ENCODE measurements at places on chromosomes 4 and X.
A peak's percentile ranks its signal among the peaks of the same experiment; 100 is the strongest.

- DNase-seq = no peak
Observed at GRCh38 chr4:169640261-169640870, 20.0 kb downstream of the CLCN3 start.

DNA sequence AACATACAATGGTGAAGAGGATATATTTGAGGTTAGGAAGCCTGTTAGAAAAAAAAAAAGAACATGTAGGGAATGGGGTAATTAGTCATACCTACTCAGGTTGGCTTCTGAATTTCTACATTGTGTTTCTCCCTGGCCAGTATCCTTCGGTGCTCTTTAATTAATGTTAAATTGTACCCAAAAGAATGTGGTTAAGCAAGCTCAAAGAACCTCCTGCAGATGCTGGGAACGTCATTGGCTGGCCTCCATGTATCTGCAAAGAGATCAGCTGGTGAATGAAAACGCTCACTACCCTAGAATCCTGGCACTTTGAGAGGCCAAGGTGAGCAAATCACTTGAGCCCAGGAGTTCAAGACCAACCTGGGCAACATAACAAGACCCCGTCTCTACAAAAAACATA is 942.3 kb upstream of the PRKX start:
- no peak for DNase-seq

- no peak for DNase-seq
Observed at GRCh38 chr4:153589703-153590595, 94.1 kb upstream of the TLR2 start.

DNA sequence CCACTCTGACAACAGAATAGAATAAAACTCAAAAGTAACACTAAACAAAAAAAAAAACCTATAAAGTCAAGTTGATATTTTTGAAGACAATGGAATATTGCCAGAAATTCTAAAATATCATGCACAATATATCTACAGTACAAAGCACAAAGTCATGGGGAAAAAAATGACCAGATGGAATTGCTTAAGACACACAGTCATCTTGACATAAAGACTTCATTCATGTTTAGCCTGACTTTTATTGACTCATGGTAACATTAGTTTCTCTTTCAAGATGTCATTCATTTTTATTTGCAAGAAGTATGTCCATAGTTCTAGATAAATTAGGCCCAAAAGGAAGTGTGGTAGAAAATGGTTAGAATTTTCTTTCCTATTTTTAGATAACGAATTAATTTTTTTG is 259.1 kb downstream of the CAMK2D start:
- no peak for DNase-seq

- no peak for DNase-seq
Observed at GRCh38 chr4:26753617-26754016, 107.0 kb upstream of the STIM2 start.

- peak; percentile 63 for DNase-seq
Observed at GRCh38 chr4:38034986-38035882, 75.0 kb downstream of the PTTG2 start.

- DNase-seq = peak; percentile 25
Observed at GRCh38 chrX:53288189-53288588, 6.8 kb upstream of the IQSEC2 start.

GRCh38 chr4:26723216-26723615 is 137.4 kb upstream of the STIM2 start:
- DNase-seq = peak; percentile 65

DNA sequence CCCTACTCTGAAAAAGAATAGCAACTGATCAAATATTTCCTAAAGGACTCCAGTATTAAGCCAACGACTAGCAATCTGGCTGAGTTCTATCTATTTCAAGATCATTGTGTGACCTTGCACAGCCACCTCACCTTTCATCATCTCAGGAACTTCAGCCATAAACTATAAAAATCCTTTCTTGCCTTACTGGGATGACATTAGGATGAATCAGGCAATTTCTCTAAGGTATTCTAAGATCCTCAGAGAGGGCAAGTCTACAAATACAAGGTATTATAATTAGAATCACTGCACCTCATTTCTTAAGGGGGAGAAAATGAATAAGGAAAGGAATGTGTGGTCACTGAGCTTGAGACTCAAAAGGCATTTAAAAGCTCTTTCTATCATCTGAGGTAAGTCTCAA is 152.6 kb downstream of the GRIA3 start:
- no peak for DNase-seq

DNA sequence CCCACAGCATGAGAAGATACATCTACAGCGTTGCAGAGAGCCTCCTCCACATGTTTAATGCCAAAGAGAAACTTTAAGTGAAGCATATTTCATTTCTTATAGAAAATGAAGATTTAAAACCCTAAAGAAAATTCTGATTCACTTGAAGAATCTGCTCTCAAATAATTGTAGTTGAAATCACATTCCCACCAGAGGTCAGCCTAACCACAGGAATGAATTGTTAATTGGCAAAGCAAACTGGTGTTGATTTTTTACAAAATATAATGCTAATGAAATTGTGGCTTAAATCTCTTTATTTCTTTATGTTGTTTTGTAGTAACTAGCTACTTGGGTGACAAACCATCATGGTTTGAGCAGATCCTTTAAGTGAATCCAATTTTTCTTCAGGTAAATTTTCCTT is 31.1 kb upstream of the WDR17 start:
- DNase-seq = no peak

DNA sequence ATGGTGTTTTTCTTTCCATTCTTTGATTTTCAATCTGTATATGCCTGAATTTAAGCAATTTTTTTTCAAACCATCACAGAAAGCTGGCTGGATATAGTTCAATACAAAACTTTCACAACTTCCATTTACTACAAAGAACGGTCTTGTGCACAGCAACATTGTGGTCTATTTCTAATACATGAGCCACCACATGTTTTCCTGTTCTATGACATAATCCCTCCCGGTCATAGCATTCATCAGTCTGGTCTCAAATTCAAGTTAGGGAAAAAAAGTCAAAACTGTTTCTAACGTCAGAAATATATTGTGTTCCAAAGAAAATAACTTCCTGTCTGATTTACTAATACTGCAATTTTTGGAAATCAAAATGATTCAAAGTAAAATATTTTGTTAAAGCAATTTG is 7.5 kb upstream of the CXCL6 start:
- DNase-seq = no peak

- no peak for DNase-seq
Observed at GRCh38 chrX:20130357-20130756, 11.3 kb downstream of the EIF1AX start.

DNA sequence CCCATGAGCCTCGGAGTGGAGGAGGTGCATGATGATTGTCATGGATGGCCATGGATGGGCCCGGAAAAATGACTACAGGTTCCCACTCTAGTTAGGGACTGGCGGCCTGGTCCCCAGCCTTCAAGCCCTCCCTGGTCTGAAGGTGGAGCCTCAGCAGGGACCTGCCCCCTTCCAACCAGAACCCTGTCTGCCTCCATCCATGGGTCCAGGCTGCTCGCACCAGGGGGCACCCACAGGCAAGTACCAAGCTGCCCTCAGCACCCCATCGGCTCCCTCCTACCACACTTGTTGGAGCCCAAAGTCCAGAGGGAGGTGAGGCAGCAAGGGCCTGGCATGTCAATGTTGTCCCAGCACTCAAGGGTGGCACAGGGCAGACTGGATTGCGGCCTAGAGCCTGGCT is 2468.6 kb downstream of the PCDH7 start:
- no peak for DNase-seq

DNA sequence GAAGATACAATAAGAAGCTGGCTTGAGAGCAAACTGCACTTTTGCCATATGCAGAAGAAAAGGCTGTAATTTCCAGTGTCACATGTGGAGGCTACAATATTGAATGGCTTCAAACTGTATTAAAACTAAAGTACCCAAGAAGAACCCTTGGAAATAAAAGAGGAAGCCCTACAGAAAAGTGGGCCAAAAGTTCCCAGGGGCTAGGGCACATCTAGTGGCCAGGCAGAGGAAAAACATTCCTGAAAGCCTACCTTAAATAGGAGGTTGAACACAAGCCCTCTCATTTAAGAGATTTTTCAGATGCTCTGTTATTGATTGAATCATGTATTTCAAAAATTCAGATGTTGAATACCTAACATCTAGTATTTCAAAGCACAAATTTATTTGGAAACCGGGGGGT is 40.6 kb upstream of the PRDX4 start:
- no peak for DNase-seq

DNA sequence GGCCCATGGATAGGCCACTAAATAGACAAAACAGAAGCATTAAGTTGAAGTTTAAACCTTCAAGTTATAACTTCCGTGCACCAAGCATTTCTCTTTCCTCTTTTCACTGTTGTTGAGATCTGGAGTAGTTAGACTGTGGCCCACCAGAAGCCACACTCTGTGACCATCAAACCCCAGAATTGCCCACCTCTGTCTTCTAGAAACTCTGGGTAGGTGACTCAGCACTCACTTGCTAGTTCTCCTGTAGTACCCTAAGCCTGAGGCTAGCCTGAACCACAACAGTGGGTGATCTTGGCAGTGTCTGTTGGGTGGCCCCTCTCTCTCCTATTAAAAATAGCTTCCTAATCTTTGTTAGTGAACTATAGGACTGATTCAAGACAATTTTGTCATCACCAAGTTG is 24.6 kb upstream of the CD40LG start:
- DNase-seq = no peak

GRCh38 chr4:112173593-112174558 is 28.6 kb downstream of the FAM241A start:
- no peak for DNase-seq

GRCh38 chrX:140510895-140511295 is 6.0 kb upstream of the SOX3 start:
- DNase-seq = no peak

DNA sequence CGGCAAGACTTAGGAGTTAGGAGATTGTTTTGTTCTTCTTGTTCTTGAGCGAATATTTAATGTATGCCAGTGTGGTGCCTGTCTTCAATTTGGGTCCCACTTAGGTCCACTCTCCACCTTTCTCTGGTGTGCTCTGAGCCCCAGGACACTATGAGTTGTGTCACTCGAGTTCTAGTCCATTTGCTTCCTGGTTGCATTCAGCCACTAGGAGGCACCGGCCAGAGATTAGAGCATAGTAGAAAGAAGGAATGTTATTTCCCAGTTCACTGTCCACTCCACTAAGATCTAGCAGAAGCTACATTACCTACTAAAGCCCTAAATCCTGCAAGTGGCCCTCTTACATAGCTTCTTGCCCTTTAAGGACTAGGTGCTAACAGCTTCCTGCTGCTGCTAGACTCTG is 326.9 kb downstream of the NAF1 start:
- DNase-seq = no peak

DNA sequence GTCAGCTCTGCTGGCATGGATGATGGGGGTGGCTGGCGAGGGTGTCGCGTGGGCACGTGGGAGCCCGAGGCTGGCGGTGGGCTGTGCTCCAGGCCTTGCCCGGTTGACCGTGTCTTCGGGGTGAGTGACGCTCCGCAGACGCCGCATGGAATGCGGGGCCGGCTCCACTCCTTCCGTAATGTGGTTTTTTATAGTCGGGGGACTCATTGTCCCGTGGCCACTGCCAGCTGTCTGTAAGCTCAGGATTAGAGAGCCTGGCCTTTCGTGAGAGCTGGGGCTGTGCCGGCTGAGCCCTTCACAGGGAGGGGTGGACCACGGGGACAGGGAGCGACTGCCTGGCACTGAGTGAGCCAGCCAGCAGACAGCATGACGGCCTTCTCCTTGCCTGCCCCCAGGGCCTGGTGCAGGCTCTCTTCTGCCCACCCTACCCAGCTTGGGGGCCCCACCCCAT is 20.4 kb downstream of the DOK7 start:
- no peak for DNase-seq

- DNase-seq = no peak
Observed at GRCh38 chrX:151346931-151347543, 50.0 kb upstream of the VMA21 start.

DNA sequence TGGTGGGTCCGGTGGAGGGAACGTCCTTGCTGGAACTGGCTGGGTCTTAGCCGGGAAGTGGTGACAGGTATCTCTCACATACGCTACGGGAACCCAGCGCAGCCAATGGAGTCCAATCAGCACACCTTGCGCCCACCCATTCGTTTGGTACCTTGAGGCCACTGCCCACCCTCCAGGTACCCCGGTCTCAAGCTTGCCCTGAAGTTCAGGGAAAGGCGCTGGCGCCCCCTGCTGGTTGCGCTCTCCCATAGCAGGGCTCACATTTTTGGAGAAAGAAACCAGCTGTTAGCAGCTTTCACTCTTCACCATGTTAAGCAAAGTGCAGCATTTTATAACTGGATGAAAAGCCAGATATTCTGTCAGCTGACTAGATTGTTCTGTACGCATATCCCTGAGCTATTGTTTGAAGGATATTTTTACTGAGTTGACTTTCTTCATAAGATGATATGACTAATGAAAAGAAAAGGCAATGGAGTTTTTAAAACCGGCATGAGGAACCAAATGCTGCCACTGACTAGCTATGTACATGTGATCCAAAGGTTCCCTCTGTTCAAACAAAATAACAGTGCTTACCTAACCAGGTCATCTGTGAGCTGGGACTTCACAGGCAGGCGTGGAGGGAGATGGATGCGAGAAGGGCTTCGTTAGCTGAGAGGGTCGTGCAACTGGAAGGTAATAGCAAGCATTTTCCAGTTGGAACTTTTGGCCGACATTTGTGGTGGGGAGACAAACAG is 43.7 kb downstream of the OTOP1 start:
- DNase-seq = no peak

GRCh38 chr4:104494185-104494584 is 509 bp downstream of the CXXC4 start:
- no peak for DNase-seq

GRCh38 chr4:165472943-165473676 is 94.3 kb downstream of the CPE start:
- no peak for DNase-seq

DNA sequence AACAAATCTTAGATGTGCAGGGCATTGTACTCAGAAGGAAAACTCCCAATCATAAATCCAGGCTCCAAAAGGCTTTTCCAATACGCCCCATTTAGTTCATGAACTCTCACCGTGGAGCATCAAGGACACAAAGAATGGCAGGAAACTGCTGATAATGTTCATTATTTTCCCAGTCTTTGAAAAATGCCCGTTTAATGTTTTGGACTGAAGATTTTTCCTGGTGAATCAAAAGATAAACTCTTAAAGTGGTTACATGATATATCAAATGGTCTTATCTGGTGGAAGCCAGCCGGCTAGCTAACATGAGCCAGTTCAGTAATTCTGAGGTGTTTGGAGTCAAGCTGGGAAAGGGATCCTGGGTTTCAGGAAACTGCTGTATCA is 62.1 kb upstream of the AP1S2 start:
- no peak for DNase-seq

DNA sequence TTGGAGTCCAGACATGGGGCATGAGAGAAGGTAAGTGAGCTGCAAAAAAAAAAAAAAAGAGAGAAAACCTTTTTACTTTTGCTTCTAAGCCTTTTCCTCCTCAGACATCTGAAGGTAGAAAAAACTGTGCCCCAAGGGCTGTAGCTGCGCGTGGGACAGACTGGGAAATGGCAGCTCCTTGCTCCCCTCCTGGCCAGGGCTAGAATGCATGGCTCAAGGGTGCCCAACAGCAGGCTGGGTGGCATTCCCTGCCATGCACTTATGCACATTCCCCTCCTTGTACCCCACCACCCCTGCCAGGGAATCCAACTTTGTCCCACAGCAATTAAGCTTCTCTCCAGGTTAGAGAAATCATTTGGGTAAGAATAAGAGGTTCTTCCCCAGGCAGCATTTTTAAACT is 421.2 kb downstream of the TRAM1L1 start:
- DNase-seq = no peak

GRCh38 chr4:75989846-75990528 is 758 bp downstream of the SDAD1 start:
- DNase-seq = no peak

- DNase-seq = no peak
Observed at GRCh38 chr4:114860786-114861185, 252.6 kb downstream of the NDST4 start.

GRCh38 chr4:184782731-184783373 is 42.9 kb downstream of the ACSL1 start:
- peak; percentile 12 for DNase-seq

Measured in immature natural killer cell (primary cell).